Fibroblast of skin of right quadriceps (primary cell): ENCODE measurements at places on chromosomes 5 and 9.

- DNase-seq: peak; percentile 34
Observed at GRCh38 chr9:96565671-96566497, 53.8 kb downstream of the CDC14B start.

GRCh38 chr5:67156976-67157583 lies 39.5 kb downstream of the CD180 start:
- DNase-seq: peak; percentile 14

GRCh38 chr5:93186076-93186682 lies 394.8 kb downstream of the NR2F1-AS1 start:
- peak; percentile 68 for DNase-seq

DNA sequence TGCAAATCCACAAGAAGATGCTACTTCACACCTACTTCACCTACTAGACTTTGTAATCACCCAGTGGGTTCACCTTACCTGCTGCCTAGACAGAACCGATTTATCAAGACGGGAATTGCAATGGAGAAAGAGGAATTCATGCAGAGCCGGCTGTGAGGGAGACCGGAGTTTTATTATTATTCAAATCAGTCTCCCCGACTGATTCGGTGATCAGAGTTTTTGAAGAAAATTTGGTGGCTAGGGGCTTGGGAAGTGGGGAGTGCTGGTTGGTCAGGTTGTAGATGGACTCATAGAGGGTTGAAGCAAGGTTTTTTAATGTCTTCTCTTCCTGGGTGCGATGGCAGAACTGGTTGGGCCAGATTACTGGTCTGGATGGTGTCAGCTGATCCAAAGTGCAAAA lies 23.4 kb downstream of the SFXN1 start:
- DNase-seq: no peak

- peak; percentile 65 for DNase-seq
Observed at GRCh38 chr9:589723-590122, 251.8 kb upstream of the DMRT1 start.

- no peak for DNase-seq
Observed at GRCh38 chr9:98078895-98079294, 22.4 kb downstream of the NANS start.

- no peak for DNase-seq
Observed at GRCh38 chr5:56095579-56096102, 100.9 kb upstream of the IL6ST start.

DNA sequence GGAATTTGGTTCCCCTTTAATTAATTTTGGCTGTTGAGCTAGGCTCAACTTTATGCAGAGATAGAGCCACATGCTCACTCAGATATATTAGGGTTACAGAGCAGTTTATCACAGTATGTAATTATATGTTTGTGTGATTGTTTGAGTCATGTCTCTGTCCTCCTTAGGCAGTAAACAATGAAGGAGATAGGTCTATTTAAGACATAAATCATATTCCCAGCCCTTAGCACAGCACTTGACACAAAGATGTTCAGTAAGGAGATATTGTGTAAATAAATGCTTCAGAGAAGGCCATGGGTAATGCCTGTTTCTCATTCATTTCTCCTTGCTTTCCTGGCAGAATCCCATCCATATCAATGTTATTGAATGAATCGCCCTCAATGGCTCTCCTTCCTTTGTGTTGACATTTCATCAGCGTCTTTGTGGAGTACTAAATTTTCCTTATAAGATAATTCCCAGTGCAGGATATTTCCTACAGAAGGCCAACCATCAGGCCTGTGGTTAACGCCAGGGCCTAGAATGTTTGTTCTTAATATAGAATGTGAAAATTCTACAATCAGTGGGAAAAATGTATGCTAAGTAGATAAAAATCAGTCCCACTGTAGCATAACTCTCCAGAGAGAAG lies 408.0 kb downstream of the EBF1 start:
- peak; percentile 59 for DNase-seq

GRCh38 chr9:116432051-116432450 lies 255.1 kb upstream of the TRIM32 start:
- DNase-seq: peak; percentile 12

DNA sequence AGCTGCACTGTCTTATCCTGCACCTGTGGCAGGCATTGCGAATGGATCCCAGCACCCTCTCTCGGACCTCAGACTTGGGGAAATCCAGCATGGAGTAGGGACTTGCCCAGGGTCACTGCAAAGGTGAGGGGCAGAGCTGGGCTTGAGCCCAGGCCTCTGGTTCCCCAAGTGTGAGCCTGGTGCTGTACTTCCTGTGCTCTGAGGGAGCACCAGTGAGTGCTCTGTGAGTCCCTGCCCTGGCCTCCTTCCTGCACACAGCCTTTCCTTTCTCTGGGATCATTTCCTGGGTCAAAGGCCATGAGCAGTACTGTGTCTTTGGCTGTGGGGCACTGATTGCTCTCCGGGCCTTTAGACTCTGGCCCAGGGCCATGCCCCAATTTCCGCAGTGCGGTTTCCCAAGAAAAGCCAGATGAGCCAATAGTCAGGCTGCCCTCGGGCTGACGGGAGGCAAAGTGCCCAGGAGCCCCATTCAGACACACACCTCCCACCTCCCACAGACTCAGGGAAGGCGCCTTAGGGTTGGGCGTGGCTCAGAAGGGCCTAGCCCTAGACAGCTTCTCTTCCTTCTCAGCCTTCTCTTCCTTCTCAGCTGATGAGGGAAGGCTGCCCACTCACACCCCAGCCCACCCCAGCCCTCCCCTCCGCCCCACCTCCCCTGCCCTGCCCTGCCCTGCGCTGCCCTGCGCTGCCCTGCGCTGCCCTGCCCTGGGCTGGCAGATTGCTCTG lies 23.3 kb upstream of the TRIM14 start:
- DNase-seq: no peak

GRCh38 chr9:133151601-133152525 lies 11.9 kb downstream of the GBGT1 start:
- no peak for DNase-seq

DNA sequence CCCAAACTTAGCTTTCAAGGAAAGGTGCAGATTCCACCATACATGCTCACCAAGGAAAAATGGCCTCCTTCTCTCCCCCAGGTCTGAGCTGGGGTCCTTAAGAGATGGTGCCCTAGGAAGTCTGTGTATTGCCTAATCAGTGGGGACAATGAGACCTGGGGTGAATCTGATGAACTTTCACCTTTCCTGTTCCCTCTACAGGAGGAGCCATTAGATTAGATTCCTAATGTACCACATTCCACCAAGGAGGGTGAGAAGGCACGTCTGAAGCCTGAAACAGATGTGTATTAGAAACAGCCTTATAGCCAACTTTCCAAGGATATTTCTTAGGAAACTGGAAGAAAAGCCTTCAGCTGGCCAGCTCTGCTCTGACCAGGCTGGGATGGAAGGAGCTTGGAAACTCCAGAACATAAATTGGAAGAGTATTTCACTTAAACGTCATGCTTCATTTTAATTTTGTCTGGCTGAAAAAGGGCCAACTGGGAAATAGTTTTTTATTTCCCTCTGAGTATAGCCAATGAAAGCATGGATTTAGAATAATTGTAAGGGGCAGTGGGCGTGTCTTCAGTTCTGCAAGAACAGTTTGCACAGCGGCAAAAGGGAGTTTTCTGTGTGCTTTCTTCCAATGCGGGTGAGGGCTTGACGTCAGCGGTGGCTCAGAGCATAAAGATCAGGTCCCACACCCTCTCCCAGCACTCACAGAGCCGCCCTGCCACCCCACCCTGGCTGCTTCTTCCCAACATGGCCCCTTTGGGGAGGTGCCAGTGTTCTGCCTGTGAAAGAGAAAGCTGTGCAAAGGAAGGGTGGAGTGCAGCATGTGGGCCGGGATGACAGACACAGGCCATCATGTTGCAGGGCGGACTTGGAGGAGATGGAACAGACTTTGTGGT lies 210.9 kb downstream of the ESM1 start:
- peak; percentile 26 for DNase-seq

GRCh38 chr5:116444373-116445295 lies 130.0 kb downstream of the SEMA6A start:
- no peak for DNase-seq

DNA sequence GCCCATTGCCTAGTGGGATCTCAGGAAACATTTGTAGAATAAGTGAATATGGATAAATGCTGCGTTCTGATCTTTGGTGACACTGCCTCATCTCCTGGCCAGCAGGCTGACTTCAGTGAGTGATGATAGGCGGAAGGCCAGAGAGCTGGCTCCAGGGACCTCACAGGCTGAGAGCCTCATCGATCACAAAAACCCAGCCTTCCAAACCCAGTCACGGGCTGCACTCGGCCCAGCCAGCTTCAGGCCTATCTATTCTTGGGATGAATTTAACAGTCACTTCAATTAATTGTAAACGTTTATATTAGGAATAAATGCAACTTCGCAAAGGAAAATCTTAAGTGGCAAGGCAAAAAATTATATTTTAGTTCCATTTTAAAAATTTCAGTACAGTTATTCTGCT lies 201.6 kb downstream of the IRX2 start:
- no peak for DNase-seq

DNA sequence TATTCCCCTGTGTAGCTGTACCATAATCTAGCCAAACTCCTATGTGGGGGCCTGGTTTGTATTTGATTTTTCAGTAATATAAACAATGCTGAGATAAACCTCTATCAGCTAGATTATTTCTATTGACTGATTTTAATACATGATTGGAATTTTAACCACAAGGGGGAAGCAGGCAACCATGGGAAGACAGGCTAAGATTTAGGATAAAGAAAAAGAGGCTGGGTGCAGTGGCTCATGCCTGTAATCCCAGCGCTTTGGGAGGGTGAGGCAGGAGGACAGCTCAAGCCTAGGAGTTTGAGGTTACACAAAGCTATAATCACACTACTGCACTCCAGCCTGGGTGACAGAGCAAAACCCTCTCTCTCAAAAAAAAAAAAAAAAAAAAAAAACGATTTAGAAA lies 18.1 kb upstream of the GPX3 start:
- peak; percentile 31 for DNase-seq

DNA sequence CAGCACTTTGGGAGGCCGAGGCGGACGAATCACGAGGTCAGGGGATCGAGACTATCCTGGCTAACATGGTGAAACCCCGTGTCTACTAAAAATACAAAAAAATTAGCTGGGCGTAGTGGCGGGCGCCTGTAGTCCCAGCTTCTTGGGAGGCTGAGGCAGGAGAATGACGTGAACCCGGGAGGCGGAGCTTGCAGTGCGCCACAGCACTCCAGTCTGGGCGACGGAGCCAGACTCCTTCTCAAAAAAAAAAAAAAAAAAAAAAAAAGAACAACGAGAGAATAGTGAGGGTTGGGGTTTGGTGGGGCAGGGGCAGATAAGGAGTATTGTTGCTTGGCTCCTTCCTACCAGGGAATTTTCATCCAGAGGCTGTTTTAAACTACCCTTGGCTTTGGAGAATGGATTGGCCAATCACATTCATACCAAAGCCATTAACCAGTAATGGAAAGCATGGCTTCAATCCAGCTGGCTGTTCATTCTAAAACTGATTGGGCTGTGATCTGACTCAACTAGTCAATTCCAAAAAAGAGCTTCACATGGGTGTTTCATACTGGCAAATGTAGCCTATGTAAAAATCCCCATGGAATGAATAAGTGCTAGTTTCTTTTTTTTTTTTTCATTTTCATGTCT lies 64.4 kb downstream of the PLCXD3 start:
- peak; percentile 0 for DNase-seq

GRCh38 chr5:176733406-176734262 lies 76.7 kb upstream of the UNC5A start:
- no peak for DNase-seq

DNA sequence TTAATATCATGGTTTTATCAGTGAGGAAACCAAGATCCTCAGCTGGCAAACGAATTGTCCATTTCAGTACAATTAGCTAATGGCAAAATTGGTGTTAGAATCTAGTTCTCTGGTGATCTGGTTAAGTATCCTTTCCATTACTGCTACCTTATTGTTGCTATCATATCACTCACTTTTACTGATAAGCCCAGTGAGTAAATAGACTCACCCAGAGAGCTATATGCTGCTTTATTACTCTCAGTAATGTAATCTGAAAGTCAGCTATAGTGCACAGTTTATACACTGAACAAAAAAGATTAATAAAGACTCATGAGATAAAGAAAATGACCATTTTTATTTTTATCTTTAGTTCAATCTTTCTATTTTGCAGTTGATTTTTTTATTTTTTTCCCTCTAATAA lies 95.0 kb downstream of the DMAC1 start:
- no peak for DNase-seq

DNA sequence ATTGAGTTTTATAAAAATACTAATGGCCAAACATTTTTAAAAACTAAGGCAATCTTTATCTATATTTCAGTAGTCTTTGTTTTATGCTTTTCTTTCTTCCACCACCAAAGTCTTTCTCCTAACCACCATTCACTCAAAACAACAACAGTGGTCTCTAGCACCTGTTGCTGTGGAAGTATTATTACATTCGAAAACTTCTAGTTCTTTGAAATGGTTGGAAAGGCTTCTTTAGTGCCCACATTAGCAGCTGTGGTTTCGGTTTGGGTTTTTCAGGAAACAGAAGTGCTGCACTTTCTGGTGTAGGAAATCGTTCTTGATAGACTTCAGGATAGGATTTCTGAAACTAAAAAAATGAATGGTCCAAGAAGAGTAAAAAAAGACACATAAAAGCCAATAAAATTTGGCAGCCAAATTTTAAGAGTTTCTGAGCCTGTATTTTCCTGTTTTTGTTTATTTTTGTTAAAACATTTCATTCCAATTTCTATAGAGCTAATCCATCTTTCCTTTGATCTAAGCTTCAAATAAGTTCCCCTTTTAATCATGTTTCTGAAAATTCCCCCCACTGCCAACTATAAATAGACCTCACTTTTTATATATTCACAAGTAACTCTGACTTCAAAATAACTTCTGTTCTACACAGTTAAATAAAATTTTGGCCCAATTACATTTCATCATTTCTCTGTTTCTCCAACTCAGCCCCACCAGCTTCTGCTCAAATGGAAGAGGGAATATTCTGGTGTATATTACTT lies 102.2 kb downstream of the DEPDC1B start:
- DNase-seq: no peak

- no peak for DNase-seq
Observed at GRCh38 chr5:136094913-136095641, 37.6 kb upstream of the SMAD5 start.

DNA sequence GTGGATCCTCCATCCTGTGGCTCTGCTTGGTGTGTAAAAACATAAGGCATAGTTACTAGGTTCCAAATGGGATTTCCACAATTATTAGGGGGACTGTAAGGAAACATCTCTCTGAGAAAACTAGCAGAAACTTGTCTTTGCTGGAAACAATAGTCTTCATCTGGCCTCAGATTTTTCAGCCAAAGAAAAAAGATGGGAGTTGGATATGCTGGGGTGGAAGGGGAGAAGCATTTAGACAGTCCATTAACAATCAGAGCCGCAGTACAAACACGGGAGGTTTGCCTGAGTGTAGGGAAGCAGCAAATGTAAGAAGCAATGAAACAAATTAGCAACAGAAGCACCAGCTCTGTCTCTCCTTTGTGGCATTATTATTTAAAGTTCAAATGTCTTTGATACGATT lies 402.7 kb upstream of the ZNF608 start:
- DNase-seq: no peak

DNA sequence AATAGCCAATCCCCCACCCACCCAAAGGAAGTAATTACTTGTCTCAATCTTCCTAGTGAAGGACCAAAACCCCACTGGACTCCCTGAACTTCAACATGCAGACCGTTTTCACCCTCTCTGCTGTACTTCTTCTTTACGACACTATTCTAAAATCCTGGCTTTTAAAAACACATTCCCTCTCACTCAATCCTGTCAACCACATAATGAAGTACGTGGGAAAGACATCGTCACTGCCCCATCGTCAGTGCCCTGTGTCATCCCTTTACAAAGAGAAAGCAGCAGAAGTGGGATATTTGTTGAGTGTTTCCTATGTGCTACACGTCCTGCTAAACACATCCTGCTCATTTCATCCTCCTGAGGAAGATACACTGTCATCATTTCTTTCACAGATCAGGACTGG lies 54.2 kb downstream of the MAPKAP1 start:
- no peak for DNase-seq

- DNase-seq: no peak
Observed at GRCh38 chr9:109164042-109164441, 3.0 kb downstream of the FRRS1L start.

- DNase-seq: no peak
Observed at GRCh38 chr9:95962936-95963335, 87.4 kb downstream of the ERCC6L2 start.
